ENCODE measurements at places on chromosomes 3 and 15. TPM values are rescaled to one million over a fixed set of nuclear protein-coding genes. Genes with fewer than 3 reads are reported as not detected.

The GRAMD2A gene
- total RNA-seq: not detected

The PRICKLE2 gene
- 1.4 TPM for total RNA-seq

The PROS1 gene
- not detected for total RNA-seq

The VIPR1 gene
- 8.3 TPM for total RNA-seq
